ENCODE measurements at places on chromosomes 1 and 21. TPM values are rescaled to one million over a fixed set of nuclear protein-coding genes. Genes with fewer than 3 reads are reported as not detected.

CNKSR1 gene
- 5.8 TPM for polyA plus RNA-seq

KCNQ4 gene
- 0.35 TPM for polyA plus RNA-seq

DNA sequence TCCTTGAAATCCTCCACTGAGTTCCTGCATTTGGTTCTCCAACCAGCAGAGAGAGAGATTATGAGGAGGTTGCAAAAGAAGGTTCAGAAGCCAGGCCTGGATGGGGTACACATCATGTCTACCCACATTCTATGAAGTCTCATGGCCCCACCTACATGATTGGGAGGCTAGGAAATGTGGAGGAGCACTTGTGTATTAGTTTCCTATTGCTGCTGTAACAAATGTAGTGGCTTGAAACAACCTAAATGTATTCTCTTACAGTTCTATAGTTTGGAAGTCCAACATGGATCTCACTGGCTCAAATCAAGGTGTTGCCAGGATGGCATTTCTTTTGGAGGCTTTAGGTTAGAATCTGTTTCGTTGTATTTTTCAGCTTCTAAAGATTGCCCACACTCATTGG, 134.2 kb upstream of the ZNF648 start:
- H3K27ac ChIP-seq = no peak overlapping the region
- H3K36me3 ChIP-seq = no peaks in the 10 kb centered on the region
- no peak overlapping the region for H3K4me3 ChIP-seq
- DNase-seq = no peak
- no peaks in the 10 kb centered on the region for H3K4me1 ChIP-seq
- peaks cover 9% of the 10 kb centered on the region for H3K27me3 ChIP-seq

DNA sequence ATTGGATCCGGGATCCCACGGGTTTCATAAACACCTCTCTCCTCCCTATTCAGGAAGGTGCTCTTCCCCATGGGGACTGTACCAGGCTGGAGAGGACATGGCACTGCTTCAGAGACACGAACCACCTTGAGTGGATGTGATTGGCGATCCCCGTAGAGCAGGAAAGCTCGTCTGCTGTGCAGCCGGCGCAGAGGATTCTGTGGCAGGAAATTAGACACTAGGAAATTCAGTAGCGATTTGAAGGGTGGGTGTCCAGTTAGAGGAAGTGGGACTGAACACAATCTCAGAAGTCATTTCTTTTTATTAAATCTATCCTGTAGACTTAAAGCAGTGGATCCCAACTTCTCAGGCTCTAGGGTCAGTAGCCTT, 767 bp downstream of the PDIK1L start:
- no peak for DNase-seq
- H3K27ac ChIP-seq = peak overlapping the region; percentile 60
- peaks cover 17% of the 10 kb centered on the region for H3K4me1 ChIP-seq
